HT-29 (cell line): ENCODE measurements at places on chromosomes 1 and 21. TPM values are rescaled to one million over a fixed set of nuclear protein-coding genes. Genes with fewer than 3 reads are reported as not detected.

CFHR3 gene
- 0.31 and 0.55 TPM in 2 replicates for total RNA-seq

CD244 gene
- total RNA-seq = not detected in 2 replicates

TMPRSS2 gene
- 28.4 and 34.5 TPM in 2 replicates for total RNA-seq

DNASE2B gene
- total RNA-seq = not detected in 2 replicates

CD160 gene
- total RNA-seq = not detected in 2 replicates

KCNA2 gene
- not detected in 2 replicates for total RNA-seq

PGLYRP3 gene
- not detected in 2 replicates for total RNA-seq

AADACL3 gene
- total RNA-seq = not detected in 2 replicates

SETSIP gene
- 0.18 and 0.23 TPM in 2 replicates for total RNA-seq

C1orf35 gene
- total RNA-seq = 30.3 and 38.4 TPM in 2 replicates

ANGPTL3 gene
- total RNA-seq = not detected in 2 replicates
